ENCODE measurements at places on chromosomes 12 and 14.

DNA sequence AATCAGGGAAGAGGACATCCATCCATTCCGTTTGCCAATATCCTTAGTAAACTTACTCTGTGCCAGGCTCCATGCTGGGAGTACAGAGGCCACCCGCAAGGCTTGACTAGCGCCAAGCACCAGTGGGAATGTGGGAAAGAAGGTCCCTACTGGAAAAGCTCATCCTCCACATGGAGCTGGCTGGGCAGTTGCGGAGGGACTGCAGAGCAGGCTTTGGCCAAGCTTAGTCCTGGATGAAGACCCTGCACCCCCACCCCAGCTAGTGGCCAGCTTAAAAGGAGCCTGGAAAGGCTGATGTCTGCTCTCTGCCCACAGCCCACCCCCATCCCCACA is 22.4 kb upstream of the EIF2B2 start:
- DNase-seq = peak; percentile 43

DNA sequence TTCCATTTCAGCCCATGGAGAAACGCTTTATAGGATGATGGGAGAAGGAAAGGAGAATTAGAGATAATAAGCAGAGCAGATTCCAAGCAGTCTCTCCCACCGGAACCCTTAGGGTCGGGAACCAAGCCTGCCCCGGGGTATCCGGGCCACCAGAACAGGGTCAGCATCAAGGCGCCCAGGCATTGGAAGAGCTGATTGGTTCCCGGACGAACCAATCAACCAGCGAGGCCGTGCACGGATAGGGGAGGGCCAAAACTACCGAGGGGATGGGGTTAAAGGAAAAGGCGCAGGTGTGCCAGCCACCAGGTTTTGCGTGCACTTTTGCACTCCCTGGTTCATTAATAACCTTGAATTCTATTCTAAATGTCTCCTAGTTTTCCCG is 1.7 kb downstream of the PPM1H start:
- DNase-seq = no peak

DNA sequence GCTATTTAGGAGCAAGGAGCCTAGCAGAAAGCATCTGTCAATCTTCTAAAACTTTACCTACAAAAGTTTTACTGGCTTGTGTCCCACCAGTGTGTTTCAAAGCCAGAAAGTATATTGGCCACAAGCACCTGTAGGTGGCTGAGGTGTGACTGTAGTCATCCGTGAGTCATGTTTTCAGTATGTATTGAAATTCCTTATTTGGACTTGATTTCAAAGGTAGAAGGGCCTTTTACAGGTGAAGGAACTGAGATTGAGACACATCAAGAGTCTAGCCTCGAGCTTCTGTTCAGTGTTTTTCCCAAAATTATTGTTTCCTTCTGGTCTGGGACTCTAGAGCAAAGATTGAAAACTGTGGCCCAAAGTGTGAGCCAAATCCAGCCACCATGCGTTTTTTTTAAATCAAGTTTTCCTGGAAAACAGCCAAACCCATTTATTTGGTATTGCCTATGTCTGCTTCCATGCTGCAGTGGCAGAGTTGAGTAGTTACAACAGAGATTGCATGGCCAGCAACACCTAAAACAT is 195.3 kb upstream of the BCL2L14 start:
- DNase-seq = no peak

GRCh38 chr12:89252284-89252683 is 100.0 kb downstream of the DUSP6 start:
- peak; percentile 79 for DNase-seq

GRCh38 chr12:56978397-56979138 is 21.2 kb upstream of the RDH16 start:
- no peak for DNase-seq

GRCh38 chr14:87260460-87260859 is 732.5 kb downstream of the GALC start:
- DNase-seq = no peak

- DNase-seq = no peak
Observed at GRCh38 chr12:24012528-24012927, 63.1 kb upstream of the SOX5 start.

DNA sequence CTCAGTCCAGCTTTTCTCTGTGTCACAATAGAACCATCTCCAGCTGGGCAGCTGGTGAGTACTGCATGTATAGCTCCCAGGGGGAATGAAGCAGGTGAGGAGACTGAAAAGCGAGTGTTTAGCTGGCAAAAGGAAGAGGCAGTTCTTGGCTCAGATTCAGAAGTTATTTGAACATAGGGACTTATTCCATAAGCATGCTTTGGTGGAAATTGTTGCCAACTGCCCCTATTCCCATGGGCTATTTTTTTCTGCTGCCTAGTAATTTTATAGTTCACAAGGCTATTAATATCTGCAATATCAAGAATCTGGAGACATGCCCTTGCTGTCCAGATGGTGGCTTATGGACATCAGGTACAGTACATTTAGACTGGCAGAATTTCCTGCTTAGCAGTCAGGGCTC is 1112.7 kb downstream of the LRFN5 start:
- DNase-seq = peak; percentile 6

GRCh38 chr12:111447571-111448265 is 42.0 kb downstream of the SH2B3 start:
- DNase-seq = no peak

DNA sequence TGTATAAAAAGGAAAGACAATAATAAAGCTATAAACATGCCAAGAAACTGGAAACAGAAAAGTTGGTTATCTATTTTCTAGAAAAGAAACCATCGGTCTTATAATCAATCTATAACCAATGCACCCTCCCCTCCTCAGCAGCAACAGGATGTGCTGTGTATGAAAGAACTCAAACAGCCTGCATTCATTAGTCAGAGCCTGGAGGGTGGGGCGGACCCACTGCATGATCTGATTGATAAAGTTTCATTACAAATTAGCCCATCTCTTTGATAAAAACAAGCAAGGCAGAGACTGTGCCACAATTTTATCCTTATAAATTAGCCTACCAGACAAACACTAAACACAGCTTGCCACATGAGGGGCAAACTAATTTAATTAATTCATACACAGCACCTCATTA is 448.1 kb downstream of the BCAT1 start:
- no peak for DNase-seq
